NCI-H187 treated with DMSO at 0.1 percent for 48 hours (cell line): ENCODE measurements at places on chromosomes 5 and 9.

- DNase-seq, result peak; percentile 77
These were observed 18.5 kb upstream of the SLC12A7 start for GRCh38 chr5:1130218-1130946.

- DNase-seq, result no peak
These were observed 30.8 kb upstream of the ACOT12 start for GRCh38 chr5:81424728-81425127.

DNA sequence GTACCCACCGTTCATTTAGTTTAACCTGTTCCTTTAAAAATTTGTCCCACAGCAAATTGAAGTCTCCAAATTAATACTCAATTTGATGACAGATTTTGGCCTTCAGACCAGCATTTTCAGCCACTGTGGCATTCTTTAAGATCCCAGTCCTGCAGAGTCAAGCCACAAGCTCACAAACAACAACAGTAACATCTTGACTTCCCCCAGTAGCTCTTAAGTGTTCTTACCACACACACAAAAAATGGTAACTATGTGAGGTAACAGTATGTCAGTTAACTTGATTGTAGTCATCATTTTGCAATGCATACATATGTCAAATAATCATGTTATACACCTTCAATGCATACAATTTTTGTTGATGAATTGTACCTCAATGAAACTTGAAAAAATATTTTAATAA is 247.9 kb downstream of the LURAP1L start:
- DNase-seq, result no peak

DNA sequence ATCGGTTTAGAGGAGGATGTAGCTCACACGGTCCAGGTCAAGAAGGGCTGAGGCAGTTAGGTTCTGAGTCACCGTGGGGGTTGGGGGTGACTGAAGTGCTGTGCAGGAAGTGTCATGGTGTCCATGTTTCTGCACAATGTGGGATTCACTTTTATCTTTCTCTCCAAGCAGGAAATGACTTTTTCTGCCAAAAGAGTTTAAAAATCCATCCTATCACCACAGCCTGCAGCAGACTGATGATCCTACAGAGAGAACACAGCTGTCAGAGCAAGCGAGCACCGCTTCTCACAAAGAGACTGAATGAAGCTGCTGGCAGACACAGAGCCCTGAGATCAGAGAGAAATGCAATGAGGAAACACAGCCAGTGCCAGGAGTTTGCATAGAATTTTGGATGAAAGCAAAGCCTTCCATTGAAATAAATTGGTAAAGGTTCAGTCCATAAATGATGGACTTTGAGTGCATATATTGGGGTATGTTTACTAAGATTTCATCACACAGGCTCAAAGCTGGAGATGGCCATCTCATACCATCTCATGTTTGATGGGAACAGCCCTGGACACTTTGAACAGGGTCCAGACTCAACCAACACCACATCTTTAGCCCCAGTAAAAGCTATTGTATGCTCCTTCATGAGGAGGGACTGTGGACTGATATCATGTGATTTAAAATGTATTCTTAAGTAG is 213.9 kb upstream of the FBXL7 start:
- DNase-seq, result no peak

GRCh38 chr9:89706086-89706485 is 101.3 kb downstream of the GADD45G start:
- DNase-seq, result no peak

GRCh38 chr9:93280661-93281259 is 96.8 kb downstream of the WNK2 start:
- no peak for DNase-seq

DNA sequence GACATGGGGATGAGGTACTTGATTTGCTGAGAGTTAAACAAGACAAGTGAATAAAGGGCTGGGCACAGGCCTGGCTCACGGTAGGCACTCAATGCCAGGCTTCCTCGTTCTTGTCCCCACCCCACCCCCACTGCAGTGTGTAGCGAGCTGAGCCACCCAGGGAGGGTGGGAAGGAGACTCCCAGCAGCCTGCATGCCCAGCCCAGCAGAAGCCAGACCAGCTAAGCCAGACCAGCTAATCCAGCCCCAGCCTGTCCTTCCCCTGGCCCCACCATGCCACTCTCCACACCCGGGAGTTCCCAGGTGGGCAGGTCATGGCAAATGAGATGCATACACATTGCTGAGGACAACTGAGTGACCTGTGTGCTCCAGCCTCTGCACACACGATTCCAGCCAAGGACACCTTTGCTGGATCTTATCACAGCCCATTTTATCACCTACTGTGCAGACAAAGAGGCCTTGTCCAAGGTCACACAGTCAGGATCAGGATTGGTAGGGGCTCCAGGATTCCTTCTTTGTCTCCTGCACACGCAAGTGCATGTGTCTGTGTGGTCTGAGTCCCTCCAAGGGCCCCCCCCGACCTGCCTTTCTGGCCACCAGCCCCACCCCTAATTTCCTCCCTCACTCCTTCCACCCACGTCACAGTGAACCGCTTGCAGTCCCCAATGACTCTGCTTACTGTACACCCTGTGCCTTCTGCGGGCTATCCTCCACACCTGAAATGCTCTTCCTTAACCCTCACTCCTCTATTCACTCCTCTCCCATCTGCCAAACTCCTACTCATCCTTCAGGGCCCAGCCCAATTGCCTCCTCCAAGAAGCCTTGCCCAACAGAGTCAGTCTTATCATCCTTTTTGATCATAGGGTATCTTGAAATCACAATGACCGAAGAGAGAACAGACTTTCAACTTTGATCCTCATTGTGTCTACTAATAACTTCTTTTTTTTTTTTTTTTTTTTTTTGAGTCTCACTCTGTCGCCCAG is 26.6 kb downstream of the DUSP1 start:
- DNase-seq, result no peak

GRCh38 chr5:143641549-143642355 is 170.2 kb upstream of the HMHB1 start:
- no peak for DNase-seq

- DNase-seq, result no peak
These were observed 22.9 kb downstream of the RGMB start for GRCh38 chr5:98796197-98796972.

GRCh38 chr9:133426011-133426410 is 3.8 kb downstream of the ADAMTS13 start:
- DNase-seq, result no peak

- DNase-seq, result no peak
These were observed 15.0 kb upstream of the LNPEP start for GRCh38 chr5:96920744-96921355.

- no peak for DNase-seq
These were observed 64.2 kb upstream of the CPEB4 start for GRCh38 chr5:173823721-173824567.

- DNase-seq, result no peak
These were observed 172.2 kb downstream of the ZSWIM6 start for GRCh38 chr5:61504143-61504770.

DNA sequence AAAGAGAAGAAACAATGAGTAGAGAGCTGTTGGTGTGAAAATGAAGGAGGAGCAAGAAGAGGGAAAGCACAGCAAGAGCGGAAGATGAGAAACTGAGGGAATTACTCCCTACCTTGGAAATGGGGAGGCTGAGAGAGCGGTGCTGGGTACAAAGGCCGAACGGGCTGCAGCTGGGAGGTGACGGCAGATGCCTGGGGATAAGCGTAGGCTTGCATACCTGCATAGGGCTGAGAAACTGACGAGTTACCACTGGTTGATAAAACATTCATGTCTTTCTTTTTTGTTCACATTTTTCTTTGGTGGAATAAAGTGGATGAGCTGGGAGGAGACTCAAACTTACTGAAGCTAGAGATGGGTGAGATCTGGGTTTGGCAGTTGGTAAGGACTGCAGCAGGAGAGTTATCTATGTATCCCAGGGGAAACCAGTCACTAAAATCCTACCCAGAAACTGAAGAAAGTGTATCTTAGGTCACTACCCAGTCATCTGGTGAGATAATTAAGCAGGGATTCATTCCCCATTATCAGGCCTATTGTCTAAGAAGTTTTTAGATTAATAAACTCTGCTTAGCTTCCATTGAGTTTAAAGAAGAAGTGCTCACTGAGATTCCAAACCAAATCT is 34.8 kb downstream of the FKBP15 start:
- DNase-seq, result no peak

GRCh38 chr5:1325191-1325741 is 19.6 kb downstream of the CLPTM1L start:
- DNase-seq, result no peak

GRCh38 chr5:129670957-129671500 is 76.9 kb upstream of the MINAR2 start:
- DNase-seq, result no peak

- DNase-seq, result no peak
These were observed 4.4 kb upstream of the DCTN4 start for GRCh38 chr5:150763023-150763769.

- no peak for DNase-seq
These were observed 11.2 kb upstream of the MARCHF3 start for GRCh38 chr5:127041571-127041970.

DNA sequence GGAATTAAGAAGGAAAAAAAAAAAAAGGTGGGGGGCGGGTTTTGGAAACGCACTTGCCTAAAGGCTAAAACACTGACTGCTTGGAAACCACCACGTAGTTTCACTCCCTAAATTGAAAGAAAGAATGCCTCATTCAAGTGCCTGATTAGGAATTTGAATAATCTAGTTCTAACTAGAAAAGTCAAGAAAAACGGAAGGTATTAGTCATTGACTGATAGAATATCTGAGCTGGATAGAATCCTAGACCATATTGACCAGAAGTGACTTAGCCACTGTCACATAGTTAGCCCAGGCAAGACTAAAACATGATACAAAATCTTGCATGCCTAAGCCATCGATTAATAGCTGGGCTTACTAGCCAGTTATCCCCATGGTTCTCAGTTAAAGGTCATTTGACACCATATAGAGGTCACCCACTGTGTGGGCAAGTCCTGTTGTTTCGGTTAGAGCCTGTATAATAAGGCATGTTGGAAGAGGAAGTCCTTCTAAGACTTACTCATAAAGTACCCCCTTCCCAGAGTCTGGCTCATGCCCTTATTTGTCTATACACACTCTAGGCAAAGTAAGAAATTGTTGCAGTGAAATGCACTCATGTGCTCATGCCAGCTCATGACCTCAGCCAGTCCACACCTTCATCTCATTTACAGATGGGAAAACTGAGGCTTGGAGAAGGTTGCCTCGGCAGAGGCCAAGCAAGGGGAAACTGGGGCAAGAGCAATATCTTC is 40.2 kb downstream of the SH3RF2 start:
- no peak for DNase-seq

- DNase-seq, result no peak
These were observed 102.6 kb downstream of the XRCC4 start for GRCh38 chr5:83179966-83180365.

GRCh38 chr5:73986729-73987128 is 360.7 kb downstream of the ARHGEF28 start:
- no peak for DNase-seq

GRCh38 chr9:97394881-97395280 is 17.0 kb upstream of the TDRD7 start:
- no peak for DNase-seq

GRCh38 chr9:36891341-36891811 is 142.7 kb downstream of the PAX5 start:
- DNase-seq, result no peak

DNA sequence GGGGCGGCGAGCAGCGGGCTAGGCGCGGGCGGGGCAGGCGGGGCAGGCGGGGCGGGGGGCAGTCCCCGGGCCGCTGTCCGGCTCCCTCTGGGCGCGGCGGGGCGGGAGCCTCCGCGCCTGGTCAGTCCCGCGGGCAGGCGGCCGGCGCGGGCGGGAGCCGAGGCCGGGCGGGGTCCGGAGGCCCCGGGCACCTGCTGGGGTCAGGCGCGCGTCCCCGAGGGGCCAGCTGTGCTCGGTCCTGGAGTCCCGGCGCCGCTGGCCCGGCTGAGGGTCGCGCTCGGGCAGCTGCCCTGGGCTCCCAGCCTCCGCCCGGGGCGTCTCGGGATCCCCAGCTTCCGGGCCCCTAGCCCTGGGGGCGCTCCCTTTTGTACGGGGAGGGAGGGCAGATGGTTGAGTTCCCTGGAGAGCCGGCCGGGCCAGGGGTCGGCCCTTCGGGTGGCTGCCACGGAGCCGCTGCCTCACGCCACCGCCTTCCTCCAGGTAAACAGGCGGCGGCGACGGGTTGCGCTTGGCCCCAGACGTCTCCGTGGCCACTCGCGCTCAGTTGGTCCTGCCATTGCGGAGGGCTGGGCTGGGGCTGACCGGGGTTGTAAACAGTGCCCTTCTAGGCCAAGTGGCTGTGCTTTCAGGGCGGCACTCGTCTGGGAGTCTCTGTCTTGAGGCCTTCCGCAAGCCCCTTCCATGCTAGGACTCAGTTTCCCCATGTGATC is 473 bp downstream of the ZBTB34 start:
- DNase-seq, result no peak
